ENCODE measurements at places on chromosomes 2 and 18.
A peak's percentile ranks its signal among the peaks of the same experiment; 100 is the strongest.

- DNase-seq, result no peak
These were observed 16.4 kb downstream of the CRIM1 start for GRCh38 chr2:36371928-36372391.

DNA sequence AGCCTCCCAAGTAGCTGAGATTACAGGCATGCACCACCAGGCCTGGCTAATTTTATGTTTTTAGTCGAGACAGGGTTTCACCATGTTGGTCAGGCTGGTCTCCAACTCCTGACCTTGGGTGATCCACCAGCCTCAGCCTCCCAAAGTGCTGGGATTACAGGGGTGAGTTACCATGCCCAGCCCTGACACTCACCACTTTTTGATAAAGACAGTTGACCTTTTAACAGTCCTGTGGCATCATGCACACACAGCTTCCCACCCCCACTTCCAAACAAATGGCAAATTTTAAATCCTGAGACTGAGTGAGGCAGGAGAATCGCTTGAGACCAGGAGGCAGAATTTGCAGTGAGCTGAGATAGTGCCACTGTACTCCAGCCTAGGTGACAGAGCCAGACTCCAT lies 6.2 kb upstream of the DNAJB2 start:
- no peak for DNase-seq

GRCh38 chr2:238170386-238171071 lies 11.8 kb downstream of the ERFE start:
- DNase-seq, result no peak

GRCh38 chr2:8486141-8486540 lies 195.7 kb upstream of the ID2 start:
- no peak for DNase-seq

DNA sequence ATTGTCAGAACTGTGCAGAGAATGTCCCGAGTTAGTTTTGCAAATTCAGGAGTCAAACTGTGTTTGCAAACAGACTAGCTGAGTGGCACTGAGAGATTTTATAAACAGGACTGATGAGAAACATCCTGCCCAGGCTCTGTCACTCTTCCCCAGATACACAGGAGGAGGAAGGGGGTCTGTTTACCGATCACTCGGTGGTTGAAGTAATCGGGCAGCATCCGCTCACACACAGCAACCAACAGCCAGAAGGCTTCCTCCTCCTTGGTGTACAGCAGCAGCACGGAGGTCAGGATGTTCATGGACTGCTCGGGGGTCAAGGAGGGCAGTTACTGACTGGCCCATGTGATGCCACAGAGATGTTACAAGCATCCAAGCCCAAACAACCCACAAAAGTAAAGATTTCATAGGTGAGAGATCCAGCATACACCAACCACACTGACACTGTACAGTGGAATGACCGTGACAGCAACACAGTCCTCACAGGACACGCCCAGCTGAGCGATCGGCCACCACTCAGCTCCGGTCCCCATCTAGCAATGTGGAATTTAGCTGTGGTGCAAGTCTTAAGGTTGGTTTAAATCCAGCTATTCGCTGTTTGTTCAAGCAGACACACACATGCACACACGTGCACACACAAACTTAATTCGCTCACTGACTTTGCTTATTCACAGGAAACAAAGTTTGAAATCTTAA lies 30.1 kb downstream of the RPL31 start:
- DNase-seq, result no peak

GRCh38 chr2:118118479-118118878 lies 30.2 kb downstream of the INSIG2 start:
- no peak for DNase-seq

- DNase-seq, result no peak
These were observed 105.4 kb downstream of the ETAA1 start for GRCh38 chr2:67502346-67503065.

DNA sequence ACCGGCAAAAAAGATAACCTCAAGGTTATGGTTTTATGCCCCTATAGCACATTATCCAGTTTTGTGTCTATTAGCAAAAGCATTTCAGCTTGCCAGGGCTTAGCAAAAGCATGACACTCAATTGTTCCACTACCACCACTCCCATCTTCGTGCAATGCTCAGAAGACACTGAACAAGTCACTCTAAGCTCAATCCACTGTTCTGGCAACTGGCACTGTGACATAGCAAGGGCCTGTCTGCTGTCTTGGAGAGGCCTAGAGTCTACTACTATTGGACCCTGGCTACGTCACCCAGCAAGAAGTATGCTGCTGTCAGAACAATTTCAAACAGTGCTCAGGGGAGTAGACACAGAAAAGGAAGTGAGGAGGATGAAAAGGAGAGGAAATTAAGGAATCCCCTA lies 103.5 kb upstream of the PPP1CB start:
- DNase-seq, result no peak

- no peak for DNase-seq
These were observed 472.5 kb upstream of the PIK3C3 start for GRCh38 chr18:41482501-41482900.

- peak; percentile 36 for DNase-seq
These were observed 49.9 kb downstream of the MTCL1 start for GRCh38 chr18:8754995-8755960.

GRCh38 chr18:55012008-55012407 lies 52.7 kb upstream of the CCDC68 start:
- no peak for DNase-seq

- DNase-seq, result no peak
These were observed 3.3 kb upstream of the OSBPL6 start for GRCh38 chr2:178191004-178191508.

DNA sequence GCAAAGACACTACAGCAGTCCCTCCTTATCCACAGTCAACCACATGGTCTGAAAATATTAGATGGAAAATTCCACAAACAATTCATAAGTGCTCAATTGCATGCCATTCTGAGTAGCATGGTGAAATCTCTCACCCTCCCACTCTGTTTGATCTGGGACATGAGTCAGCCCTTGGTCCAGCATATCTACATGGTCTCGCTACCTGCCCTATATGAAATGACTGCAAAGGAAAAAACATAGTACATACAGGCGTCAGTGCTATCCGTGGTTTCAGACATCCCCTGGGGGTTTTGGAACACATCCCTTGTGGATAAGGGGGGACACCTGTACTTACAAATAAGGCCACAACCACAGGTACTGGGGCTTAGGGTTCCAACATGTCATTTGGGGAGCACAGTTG lies 73.7 kb downstream of the CABLES1 start:
- no peak for DNase-seq

DNA sequence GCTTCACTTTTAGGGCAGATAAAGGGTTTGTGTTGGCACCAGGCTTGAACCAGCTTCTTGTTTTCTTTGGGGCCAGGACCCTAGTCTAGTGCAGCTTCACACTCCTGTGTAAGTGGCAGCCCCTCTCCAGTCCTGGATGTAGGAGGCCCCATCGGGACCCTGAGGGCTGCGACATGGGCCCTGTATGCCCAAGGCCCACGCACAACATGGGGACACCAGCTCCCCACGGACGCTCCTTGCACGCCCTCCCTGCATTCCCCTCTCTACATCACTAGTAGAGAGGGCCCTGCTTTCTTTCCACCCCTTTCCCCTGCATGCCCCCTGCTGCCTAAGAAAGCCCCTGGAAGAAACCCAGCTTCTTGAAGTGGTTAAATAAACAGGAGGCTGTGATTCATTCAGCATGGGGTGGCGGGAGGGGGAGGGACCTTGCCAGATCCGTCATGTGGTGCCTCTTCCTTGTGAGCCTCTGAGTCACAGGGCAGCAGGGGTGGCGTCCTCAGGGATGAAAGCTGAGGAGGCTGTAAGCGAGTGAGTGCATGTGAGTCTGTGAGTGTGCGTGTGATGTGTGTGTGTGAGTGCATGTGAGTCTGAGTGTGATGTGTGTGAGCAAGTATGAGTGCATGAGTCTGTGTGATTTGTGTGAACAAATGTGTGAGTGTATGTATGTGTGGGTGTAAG lies 42.5 kb downstream of the COPS8 start:
- DNase-seq, result no peak

DNA sequence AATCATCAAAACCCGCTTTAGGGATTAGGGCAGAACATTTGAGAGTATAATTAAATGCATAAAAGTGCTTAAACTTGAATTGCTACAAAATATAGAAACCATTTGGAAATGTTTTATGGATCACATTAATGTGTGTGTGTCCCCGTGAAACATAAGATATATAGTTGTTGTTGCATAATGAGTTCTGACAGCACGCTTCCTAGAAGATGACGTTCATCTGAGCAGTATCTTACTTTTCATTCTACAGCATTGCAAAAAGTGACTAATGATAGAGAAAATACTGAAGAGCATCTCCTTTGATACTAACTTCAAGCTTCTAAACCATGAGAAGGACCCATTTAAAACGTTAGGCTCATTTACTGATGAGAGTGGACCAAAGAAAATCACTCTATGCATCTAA lies 63.7 kb downstream of the SLC8A1 start:
- DNase-seq, result no peak

DNA sequence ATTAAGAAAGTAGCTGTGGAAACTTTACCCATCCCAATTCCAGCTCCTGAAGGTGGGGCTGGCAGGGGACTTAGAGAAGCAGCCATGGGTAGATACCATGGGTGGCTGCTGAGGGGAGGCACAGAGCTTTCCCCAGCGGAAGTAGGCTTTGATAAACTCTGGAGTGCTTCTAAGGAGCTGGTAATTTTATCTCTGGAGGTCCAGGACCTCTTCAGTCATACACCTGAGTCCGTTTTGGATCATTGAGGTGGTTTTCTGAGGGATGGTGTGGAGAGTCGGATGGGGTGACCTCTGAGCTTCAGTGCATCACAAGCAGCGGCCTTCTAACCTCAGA lies 36.7 kb upstream of the BMP10 start:
- no peak for DNase-seq

DNA sequence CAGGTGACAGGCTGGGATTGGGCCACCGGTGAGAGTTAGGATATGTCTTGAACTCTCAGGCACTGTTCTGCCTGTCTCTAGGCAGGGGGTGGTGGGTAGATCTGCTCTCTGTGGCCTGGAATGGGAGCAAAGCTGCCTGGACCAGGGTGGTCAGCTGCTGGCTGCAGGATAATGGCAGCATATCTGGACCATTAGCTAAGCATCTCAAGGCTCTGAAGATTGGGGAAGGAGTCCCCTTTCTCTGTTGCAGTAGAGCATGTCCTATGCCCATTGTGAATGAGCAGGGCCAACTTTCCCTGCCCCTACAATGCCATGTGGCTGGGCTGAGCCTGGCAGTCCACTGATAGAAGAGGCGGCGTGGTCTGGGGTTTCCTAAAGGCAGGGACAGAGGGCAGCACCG lies 34.6 kb downstream of the LOXHD1 start:
- no peak for DNase-seq

Measured in CD4-positive, alpha-beta T cell (primary cell).